ENCODE measurements at places on chromosomes 16 and 17.

DNA sequence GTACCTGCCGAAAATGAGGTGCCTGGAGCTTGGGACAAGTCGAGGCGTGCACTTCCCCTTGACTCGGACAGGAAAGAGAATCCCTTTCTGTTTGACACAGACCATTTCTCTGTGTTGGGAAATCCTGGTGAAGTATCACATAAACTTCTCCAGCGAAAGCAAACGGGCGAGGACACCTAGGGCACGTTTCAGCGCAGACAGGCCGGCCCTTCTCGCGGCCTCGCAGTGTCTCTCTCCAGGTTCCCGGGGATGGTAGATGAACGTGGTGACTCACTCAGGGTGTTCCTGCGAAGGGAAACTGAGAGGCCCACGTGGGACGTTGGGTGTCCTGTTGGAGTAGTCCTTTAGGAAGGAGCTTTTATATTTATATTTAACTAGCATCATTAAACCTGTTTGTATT is 36.3 kb upstream of the ZNF750 start:
- peak; percentile 51 for DNase-seq

GRCh38 chr16:74739275-74739674 is 35.3 kb downstream of the FA2H start:
- DNase-seq: no peak

DNA sequence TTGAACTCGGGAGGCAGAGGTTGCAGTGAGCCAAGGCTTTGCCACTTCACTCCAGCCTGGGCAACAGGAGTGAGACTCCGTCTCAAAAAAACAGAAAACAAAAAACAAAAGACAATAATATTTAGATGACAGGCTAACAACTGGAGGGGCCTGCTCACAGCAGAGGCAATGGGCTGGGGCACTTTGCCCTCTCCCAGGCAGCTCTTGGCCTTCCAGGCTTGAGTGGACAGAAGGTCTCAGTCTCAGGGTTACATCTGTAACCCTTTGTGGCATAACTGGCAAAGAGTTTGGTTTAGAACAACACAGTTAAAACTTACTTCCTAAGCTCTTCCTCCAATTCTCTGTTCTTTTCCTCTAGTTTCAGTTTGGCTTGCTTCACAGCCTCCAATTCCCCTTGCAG is 114.9 kb downstream of the SPAG9 start:
- no peak for DNase-seq

DNA sequence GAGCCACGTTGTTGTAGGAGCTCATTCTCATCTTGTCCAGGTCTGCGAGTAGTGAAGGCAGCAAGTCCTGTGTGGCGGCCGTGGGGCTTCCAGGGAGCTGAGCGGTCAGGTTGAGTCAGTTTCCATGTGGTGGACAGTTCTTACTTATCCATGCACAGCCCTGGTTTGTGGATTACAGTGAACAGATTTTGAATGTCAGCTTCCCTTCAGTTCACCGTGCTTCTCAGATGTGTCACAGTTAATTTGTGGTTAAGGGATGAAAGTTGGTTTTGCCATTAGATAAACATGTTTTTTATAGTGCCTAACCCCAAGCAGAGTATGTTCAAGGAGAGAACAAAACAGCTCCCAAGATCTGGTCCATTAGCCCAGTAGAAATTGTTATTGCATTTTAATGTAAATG is 103.1 kb downstream of the RPTOR start:
- no peak for DNase-seq

- no peak for DNase-seq
Observed at GRCh38 chr16:66904846-66905632, 13.6 kb downstream of the CDH16 start.

DNA sequence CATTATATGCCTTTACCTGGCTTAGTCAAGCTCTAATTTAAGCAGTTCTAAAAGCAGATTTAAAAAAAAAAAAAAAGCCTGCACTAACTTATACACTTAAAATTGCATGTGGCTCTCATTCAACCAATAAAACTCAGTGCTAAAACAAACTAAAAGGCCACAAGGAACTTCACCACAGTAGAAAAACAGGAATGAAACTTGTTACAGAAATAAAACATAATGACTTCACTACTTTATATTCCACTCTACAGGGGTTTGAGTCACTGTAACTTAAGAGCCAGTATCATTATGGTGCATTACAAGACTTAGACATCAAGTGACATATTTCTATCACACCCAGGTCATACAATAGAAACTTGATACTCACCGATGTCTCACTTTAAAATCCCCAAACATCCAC is 11.1 kb downstream of the CA10 start:
- DNase-seq: no peak

GRCh38 chr16:17566656-17567450 is 96.1 kb upstream of the XYLT1 start:
- no peak for DNase-seq

DNA sequence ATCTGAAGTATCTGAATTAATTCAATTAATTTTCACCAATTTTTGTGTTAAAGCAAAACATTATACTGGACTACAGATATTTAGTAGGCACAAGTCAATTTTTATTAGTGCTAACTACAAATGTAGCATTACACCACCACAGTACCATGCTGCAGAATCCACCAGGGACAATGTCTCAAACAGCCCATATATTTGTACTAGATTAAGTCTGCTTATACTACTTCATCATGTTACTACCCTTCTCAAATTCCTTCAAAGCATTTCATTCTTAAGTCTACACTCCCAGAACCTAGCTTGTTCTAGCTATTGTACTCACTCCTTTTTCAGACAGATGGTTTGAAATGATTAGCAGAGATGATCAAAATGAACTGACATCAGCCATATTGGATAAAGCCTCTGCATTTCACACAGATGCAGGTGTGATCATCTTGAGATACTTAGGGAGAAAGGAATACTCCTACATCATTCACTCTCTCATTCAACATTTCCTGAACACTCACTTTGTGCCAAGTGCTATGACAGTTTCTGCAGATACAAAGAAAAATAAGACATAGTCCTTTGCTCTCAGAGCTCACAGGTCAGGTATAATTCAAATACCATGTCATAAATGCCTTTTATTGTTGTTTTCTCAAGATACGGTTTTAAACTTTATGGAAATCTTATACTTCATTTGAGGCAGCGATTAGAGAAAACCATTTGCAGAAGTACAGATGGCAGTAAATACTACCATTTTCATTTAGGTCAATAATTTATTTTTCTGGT is 47.7 kb downstream of the SMURF2 start:
- DNase-seq: no peak

DNA sequence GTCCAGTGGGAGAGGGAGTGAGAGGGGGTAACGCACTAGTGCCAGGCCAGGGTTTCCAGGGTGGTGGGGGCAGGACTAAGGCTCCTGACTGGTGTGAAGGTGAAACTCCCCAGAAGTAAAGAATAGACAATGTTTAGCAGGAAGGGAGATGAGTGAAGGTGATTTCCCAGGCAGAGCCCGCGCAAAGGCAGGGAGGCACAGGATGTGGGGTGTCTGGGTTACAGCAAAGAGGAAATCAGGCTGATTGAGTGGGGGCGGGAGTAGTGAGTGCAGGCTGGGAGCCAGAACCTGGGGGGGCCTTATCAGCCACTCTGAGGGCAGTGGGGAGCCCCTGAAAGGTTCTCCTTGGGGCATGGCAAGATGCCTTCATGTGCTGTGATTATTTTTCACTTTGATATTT is 167.5 kb downstream of the UTP18 start:
- no peak for DNase-seq

DNA sequence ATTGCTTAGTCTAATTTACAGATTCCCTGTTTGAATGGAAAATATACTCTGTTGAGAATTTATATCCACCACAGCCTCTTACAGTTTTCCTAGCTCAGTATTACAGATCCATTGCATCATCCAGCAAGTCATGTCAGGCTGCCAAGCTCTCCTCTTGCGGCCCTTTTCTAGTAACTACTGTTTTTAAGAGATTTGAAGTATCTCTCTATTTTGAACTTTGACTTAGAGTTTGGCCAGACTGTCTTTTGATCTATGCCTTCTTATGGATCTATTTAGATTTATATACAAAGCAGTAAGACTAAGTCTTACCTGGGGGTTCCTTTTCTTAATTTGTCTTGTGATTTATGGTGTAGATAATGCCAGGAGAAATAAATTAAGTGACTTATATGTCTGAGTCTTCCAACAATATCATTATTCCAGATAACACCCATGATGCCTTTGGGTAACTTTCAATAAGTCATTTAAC is 53.1 kb upstream of the ABCC11 start:
- DNase-seq: no peak

- peak; percentile 87 for DNase-seq
Observed at GRCh38 chr16:75379911-75380847, 53.1 kb downstream of the CFDP1 start.

- DNase-seq: no peak
Observed at GRCh38 chr17:65609749-65610148, 48.3 kb upstream of the AXIN2 start.

DNA sequence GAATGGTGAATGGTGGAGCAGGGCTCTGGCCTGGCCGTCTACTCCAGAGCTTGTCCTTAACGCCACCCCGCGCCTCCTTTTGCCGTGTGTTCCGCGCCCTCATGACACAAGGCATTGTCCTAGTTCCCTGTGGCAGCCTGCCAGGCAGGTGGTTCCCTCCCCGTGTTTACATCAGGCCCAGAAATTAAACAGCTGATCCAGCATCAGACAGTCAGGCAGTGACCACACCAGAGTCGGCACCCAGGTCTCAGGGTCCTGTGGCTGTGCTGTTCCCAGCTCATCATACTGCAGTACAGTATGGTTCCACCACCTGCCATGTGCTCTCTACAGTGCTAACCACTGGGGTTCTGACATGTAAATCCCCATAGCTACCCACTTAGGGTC is 119.7 kb downstream of the RAB11FIP4 start:
- DNase-seq: no peak
